ENCODE measurements at places on chromosomes 6 and 20. TPM values are rescaled to one million over a fixed set of nuclear protein-coding genes. Genes with fewer than 3 reads are reported as not detected.

GRCh38 chr6:50905297-50905696, 86.6 kb downstream of the TFAP2B start:
- DNase-seq, result no peak

- no peak for DNase-seq
These were observed 86.9 kb downstream of the RFX6 start for GRCh38 chr6:116963972-116964371.

GRCh38 chr6:11754625-11755271, 23.9 kb downstream of the ADTRP start:
- DNase-seq, result no peak

DNA sequence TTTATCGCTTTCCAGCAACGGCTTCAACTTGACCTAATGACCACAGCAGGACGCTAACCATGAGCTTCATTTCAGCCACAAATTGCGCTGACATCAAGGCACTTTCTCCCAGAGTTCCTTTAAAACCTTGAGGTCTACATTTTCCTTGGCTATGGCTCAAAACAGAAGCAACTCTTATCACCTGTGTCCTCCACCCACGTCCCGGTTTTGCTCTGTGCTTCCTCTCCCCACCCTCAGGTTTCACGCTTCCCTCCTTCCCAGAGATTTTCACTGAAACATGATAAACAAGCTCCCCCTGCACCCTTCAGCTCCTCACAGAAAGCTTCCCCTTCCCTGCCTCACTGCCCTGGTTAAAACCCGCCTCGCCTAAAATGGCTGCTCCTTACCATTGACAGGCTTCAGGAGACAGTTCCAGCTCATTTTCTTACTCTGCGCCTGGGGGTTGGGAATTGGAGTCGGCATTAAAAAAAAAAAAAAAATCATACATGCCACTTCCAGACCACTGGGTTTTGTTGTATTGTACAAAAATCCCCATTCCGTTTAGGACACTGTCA, 229.5 kb downstream of the UBE3D start:
- no peak for DNase-seq

- DNase-seq, result no peak
These were observed 114.0 kb upstream of the CARMIL1 start for GRCh38 chr6:25165177-25165576.

- DNase-seq, result no peak
These were observed 197.7 kb downstream of the ARID1B start for GRCh38 chr6:156974830-156975261.

RIPK1 gene
- total RNA-seq, result 5.3 TPM

ADGB gene
- 0.94 TPM for total RNA-seq

NUP153 gene
- 51.8 TPM for total RNA-seq

DACT2 gene
- total RNA-seq, result 0.62 TPM
